ENCODE measurements at places on chromosomes 7 and 10.
A peak's percentile ranks its signal among the peaks of the same experiment; 100 is the strongest.

DNA sequence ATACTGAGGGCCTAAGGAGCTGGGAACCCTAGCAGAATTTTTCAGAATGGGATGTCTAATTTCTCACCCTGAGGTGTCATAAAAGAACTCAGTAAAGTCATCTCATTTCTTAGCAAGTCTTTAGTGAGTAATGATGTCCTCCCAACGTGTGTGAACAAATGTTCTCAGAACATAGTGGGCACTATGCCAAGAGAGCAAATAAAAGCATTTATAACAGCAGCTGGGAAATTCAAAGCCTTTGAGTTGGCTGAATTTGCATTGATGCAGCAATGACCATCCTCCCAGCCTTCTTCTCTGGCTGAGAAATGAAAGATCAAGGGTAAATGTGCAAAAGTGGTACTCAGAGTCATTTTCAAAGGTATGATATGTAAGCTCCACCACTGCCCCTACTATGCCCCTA lies 109.4 kb downstream of the FAM107B start:
- no peak for DNase-seq

DNA sequence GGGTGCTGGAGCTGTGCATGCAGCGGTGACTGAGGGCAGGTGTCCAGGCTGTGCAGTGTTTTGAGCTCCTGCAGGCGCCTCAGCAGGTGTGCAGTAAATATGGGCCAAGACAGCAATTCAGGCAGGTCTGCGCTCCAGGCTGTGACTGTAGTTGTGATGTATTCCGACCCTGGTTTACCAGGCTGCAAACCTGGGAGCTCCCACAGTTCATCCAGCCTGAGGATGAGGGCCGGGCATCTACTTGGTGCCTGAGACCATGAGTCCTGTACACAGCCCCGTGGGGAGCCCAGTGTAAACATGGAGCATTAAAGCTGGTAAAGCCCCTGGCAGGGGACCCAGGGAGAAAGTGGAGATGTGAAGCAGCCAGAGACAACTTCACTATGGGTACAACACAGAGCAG lies 82.8 kb downstream of the VOPP1 start:
- no peak for DNase-seq

- DNase-seq: no peak
These were observed 207.9 kb downstream of the CACNA2D1 start for GRCh38 chr7:82235713-82236112.

DNA sequence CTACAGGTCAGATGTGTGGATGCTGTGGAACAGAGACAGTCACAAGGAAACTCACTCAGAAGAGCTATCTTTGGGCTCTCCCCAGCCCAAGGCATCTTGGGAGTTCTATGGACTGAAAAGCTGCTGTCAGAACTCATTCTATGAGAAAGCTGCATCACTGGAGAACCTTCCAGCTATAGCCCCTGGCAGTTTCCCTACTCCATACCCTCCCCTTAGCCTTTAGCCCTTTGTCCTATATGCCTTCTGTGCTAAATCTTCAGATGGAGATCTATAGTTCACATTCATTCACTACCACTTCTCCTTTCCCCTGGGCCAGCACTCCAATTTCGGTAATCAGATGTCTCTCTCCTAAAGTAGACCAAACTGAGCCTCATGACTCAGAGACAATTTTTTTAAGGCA lies 6.9 kb downstream of the WNT8B start:
- DNase-seq: no peak

- no peak for DNase-seq
These were observed 230.6 kb downstream of the PLXNA4 start for GRCh38 chr7:132345543-132346129.

DNA sequence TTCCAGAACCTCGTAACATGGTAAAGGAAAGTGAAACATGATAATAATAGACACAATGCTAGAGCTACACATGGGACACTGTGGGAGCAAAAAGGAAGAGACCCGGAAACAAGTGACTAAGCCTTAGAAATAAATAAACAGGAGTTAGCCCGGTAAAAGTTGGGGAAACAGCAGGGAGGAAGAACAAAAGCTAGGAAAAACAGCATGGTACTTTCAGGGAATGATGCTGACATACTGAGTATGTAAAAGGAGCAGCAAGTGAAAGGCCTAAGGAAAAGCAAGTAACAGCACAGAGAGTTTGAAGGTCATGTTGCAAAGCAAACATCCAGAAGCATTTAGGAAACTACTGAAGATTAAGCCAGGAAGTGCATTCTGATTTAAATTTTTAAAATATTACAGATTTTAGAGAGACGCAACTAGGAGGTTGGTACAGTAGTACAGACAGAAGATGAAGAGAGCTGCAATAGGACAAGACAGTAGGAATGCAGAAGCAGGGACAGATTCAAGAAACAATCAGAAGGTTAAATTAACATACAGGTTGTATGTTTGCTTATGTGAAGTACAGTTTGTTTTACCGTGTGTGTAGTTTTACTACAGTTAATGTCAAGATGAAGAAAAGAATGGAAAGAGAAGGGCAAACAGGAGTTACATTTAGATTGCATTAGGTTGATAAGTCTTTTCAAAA lies 63.7 kb downstream of the ARHGAP12 start:
- DNase-seq: no peak

DNA sequence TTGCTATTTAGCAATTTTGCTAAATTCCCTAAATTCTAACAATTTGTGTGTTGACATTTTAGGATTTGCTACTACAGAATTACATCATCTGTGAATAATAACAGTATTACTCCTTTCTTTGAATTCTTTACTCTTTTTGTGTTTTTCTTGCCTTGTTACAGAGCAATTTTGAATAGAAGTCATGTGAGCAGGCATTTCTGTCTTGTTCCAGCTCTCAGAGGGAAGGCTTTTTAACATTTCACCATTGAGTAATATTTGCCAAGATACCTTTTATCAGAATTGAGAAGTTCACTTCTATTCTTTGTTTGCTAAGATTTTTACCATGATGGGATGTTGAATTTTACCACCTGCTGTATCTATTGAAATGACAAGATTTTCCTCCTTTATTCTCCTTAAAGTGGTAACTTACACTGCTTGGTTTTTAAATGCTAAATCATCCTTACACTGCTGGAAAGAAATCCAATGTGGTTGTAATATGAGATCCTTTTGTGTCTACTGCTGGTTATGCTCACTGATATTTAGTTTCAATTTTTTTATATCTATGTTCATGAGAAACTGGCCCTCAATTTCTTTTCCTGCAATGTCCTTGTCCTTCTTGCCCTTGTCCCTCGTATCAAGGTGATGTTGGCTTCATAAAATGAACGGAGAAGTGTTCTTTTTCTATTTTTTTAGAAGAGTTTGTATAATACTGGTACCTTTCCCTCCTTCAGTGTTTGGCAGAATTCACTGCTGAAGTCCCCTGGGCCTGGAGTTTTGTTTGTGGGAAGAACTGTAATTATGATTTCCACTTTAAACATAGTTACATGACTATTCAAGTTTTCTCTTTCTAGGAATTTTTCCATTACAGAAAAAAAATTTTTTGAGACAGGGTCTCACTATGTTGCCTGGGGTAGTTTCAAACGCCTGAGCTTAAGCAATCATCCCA lies 50.3 kb upstream of the ATP6V0A4 start:
- DNase-seq: no peak

DNA sequence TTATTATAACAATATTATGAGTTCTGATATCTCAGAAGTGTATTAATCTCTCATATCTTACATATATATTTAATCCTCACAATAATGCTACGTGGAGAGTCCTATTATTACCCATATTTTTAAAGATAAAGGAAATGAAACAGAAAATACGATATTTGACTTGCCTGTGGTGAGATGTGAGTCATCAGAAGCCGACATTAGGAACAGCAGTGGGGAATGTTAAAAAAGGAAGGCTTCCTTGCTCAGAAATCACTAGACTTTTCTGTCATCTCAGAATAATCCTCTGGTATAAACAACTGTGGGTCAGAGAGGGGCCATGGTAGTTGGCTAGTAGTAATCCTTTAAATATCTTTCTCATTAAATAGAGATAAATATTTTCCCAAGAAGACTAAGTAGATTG lies 402.3 kb upstream of the PCDH15 start:
- DNase-seq: no peak

DNA sequence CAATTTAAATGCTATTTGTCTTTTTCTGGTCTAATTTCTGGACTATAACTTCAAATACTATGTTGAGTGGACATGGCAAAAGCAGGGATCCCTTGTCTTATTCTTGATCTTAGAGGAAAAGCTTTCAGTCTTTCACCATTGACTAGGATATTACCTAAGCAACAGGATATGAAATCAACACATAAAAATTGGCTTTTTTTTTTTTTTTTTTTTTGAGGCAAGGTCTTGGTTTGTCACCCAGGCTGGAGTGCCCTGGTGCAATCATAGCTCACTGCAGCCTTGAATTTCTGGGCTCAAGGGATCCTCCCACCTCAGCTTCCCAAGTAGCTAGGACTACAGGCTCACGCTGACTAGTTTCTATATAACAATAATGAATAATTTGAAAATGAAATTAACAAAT lies 90.8 kb downstream of the JMJD1C start:
- DNase-seq: no peak

DNA sequence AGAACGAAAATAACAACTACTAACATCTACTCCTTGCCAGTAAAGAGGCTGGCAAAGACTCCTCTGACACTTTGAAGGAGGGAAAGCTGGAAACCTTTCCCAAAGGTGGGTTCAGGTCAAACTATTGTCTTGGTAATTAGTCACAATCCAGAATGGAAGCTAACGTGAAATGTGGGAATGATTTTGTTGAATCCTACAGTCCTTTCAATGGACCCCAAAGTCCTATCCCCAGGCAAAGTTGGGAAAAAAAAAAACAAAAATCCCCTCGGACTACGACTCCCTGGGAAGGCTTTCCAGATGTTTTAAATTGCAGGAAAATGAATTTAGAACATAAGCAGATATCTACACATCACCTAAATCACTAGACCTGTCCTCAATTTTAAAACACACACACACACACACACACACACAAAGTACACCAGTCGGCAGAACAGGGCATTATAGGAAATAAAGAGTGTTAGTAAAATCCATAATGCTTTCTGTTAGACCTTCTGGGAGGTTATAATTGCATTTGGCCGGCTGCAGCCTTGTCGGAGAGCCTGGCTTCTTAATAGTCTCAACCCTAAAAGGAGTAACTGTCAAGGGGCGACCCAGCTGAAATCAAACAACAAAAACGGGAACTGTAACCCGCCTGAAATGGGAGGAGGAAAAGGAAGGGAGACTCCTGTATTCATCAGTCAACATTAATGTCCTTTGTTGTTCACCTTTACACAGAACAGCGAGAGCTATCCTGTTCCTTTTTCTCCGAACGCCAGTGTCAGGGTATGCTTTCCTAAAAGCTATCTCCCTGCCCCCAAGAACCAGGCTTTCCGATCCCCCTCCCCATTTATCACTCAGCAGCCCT lies 1.5 kb downstream of the DOCK4 start:
- peak; percentile 22 for DNase-seq

GRCh38 chr10:120942806-120943413 lies 91.7 kb downstream of the WDR11 start:
- DNase-seq: peak; percentile 67

GRCh38 chr7:75811894-75812678 lies 1.5 kb downstream of the CCL24 start:
- no peak for DNase-seq

DNA sequence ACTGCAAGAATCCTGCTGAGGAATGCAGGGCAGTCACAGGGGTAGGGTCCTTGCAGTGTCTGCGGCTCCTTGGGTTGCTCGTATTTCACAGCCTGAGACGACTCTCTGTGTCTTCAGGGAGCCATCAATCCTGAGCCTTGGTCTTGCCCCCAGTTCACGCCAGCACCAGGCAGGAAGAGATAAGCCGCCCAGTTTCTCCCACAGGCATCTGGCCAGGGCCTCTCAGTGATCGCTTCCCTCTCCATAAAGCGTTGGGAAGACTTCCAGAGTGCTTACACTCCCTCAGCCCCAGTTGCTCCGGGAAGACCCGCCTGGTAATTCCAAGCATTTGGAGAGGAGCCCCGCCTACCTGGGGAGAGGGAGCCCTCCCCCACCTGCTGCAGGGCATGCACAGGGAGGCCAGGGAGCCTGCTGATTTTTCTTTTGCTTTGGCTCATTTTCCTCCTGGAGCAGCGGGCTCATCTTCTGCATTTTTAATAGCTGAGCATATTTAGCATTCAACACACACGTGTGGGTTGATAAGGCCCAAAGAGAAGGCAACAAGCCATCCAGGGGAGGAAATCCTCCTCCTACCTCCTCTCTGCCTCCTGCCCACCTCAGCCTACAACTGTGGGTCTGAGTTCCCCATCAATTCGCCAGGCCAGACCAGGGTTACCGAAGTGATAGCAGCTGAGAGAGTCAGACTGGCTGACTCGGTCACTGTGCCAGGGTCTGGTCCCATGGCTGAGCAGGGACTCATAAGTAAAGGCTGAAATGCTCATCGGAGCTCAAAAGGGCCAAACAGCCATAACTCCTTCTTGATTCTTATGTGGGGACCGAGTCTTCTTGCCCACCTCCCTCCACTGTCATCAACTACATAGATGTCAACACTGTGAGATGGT lies 74.4 kb upstream of the EFCAB10 start:
- no peak for DNase-seq

DNA sequence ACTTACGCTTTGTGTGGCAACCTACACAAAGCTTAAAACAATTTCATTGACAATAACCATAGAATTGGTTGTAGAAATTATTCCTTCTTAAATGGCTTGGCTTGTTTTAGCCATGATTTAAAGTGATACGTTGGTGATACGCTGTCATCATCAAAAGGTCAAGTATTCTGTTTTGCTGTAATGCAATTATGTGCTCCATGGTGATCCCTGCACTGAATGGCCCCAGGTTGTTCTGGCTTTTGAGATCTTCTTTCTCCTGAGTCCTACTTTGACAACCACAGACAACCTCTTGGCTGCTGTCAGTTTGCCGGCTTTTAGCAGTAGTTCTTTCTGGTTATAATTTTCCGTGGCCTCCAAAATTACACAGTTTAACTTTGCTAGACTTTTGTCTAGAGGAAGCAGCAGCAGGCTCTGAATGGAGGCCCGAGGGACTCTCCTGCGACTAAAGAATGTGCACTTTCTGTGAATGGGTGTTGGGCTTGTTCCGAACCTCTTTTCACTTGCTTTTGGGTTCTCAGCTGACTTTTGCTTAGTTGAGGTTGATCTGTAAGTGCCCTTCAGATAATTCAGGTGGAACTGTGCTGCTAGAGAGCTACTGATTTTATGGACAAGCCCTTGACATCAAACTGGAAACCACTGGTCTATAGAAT lies 104.7 kb downstream of the TMEM178B start:
- DNase-seq: no peak

GRCh38 chr10:101351477-101351876 lies 2.5 kb upstream of the BTRC start:
- no peak for DNase-seq

GRCh38 chr10:57119684-57120083 lies 758.6 kb upstream of the ZWINT start:
- no peak for DNase-seq

Data from CD4-positive, alpha-beta T cell treated with Interleukin-21 for 1 hour (primary cell).